ENCODE measurements at places on chromosomes 16 and 17.

- no peak for DNase-seq
Observed at GRCh38 chr17:75757086-75757681, 7.8 kb downstream of the GALK1 start.

DNA sequence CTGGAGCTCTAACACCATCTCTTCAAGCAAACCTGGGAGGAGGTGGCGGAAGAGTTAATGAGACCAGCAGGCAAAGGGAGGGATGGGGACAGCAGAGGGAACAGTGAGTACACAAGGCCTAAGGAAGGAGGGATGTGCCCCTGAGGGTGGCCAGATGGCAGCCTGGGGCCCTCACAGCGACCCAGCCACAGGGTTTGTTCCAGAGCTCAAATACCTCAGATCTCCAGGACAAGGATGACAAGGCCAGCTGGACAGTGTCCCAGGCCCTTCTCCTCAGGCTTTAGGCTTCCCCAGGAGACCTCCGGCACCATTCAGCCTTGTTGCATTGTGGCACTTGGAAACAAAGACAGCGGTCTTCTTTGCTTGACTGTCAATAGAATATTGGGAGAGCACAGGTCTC lies 14.9 kb downstream of the CDIP1 start:
- DNase-seq = no peak

DNA sequence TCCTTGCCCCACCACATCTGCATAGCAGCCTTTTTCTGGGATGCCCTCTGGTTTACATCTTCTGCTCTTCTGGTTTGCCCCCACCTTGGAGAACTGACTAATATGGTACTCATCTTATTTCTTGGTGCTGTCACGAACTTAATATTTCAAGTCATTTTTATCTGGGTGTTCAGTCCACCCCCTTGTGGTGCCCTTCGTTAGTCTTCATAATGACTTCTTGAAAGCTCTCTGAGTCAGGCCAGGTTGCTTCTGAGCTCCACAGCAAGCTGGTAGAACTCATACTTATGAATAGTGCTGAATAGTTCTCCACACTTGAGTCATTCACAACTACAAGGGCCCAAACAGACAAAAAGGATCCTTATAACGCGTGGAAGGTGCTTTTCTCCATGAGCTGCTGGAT lies 35.8 kb upstream of the TEKT3 start:
- no peak for DNase-seq

GRCh38 chr16:2497116-2497630 lies 16.6 kb upstream of the ATP6V0C start:
- no peak for DNase-seq

GRCh38 chr16:50288920-50289319 lies 22.6 kb downstream of the ADCY7 start:
- DNase-seq = no peak

- DNase-seq = no peak
Observed at GRCh38 chr16:81366316-81366932, 51.7 kb downstream of the GAN start.

DNA sequence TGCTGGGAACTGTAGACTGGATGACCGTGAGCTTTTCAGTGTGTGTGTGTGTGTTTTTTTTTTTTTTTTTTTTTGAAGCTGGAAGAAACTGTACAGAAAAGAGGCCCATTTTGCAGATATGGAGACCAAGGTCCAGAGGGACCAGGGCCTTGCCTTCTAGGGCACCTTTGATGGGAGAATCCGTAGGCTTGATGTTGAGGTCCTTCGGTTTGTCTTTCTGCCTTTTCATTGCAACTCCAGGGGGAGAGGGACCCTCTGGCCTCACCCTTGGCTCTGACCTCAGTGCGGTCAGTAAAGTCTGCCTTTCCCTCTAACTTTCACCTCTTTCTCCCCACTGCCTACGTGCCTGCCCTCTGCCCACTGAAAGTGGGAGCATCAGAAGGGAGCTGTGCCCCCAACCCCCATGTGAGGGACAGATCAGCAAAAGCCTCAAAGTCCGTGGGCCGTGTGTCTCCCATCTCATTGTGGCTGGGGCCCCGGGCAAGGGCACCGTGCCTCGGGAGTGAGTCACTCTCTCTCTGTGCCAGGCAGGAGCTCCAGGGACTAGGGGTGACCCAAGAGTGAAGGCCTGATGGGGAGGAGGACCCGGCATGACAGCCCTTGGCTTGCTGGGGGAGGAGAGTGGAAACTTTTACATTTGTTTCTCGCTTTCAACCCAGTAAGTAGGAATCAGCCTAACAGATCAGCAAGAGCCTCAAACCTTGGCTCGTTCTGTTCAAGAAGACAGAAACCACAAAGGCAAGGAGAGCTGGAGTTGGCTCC lies 123.6 kb downstream of the CMIP start:
- DNase-seq = peak; percentile 70

GRCh38 chr17:28756049-28756804 lies 12.4 kb downstream of the TRAF4 start:
- no peak for DNase-seq

- DNase-seq = no peak
Observed at GRCh38 chr16:54792811-54793210, 137.9 kb upstream of the IRX5 start.

GRCh38 chr17:8693328-8693727 lies 51.3 kb downstream of the CCDC42 start:
- no peak for DNase-seq

GRCh38 chr17:1959871-1960544 lies 65.1 kb downstream of the RTN4RL1 start:
- DNase-seq = no peak

- DNase-seq = no peak
Observed at GRCh38 chr16:65121870-65122723, at the start of gene CDH11. Gene CDH11, minus strand, starts transcription at chr16:65122063. Its CDS starts 117,194 bp downstream, at chr16:65004869.

- DNase-seq = no peak
Observed at GRCh38 chr16:53925107-53925410, 221.1 kb downstream of the FTO start.

DNA sequence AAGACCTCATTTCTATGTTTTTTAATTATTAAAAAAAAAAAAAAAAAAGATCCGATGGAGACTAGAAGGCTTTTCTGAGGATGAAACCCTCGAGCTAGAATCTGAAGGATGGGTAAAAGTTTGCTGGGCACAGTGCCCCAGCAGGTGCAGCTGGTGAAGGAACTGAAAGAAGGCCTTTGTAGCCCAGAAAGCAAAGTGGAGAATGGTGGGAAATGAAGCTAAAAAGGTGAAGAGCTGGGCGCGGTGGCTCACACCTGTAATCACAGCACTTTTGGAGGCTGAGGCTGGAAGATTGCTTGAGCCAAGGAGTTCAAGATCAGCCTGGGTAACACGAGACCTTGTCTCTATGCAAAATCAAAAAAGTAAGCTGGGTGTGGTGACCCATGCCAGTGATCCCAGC lies 50.3 kb upstream of the SEC14L1 start:
- no peak for DNase-seq

GRCh38 chr16:51359141-51359955 lies 208.3 kb upstream of the SALL1 start:
- no peak for DNase-seq

DNA sequence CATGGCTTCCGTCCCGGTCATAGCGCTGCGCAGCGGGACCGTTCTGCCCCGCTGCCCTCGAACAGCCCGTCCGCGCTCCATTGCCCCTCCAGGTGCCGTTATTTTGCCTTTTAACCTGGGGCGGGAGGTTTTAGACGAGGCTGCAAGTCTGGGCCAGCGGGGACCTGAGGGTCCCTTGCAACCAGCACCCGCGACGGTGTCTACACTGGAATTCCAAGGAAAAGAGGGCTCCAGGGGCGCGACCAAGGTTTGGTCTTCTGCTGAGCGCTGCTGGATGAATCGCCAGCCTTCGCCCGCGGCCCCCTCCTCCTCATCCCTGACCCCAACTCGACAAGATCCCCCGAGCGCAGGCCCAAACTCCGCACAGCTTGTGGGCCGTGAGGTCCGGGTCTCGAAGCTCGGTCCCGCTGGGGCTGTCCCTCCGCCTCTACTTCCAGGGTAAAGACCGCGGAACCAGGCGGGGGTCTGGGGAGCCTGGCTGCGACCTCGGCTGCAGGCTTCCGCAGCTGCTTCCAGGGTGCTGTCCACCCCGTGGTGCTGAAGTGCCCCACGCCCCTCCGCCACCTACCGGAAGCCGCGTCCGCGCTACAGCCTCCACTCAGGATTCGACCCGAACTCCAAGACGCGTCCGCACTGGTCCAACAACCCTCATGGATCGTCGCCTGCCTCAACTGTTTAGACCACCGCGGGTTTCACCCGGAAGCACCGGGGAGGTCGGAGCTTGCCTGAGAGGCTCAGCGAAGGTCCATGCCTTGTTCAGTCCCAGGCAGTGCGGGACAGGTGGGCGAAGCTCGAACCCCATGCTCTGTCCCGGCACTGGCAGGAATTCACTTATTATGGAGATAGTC lies 10.1 kb upstream of the CA4 start:
- peak; percentile 76 for DNase-seq

GRCh38 chr17:53321651-53322050 lies 501.1 kb upstream of the KIF2B start:
- DNase-seq = no peak

DNA sequence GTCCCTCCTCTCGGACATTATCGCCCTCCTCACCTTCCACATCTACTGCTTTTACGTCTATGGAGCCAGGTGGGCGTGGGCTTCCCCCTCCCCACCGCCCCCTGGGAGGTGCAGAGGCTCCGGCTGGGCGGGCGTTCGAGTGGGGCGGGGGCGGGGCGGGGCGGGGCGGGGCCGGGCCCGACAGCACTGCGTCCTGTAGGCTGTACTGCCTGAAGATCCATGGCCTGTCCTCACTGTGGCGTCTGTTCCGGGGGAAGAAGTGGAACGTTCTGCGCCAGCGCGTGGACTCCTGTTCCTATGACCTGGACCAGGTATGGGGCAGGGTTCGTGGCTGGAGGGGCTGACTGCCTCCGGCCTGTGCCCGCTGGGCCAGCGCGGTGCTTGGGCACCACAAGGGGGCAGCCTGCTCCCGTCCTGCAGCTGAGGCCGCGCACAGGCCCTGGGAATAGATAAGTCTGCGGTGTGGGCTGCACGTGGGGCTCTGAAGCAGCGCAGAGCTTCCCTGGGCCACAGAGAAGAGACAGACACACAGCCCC lies 9.2 kb downstream of the PIGQ start:
- DNase-seq = peak; percentile 72

- DNase-seq = peak; percentile 61
Observed at GRCh38 chr16:27355610-27356009, 41.8 kb downstream of the IL4R start.

- DNase-seq = peak; percentile 65
Observed at GRCh38 chr17:68182940-68183551, 64.8 kb upstream of the AMZ2 start.

GRCh38 chr16:28572696-28573510 lies 19.2 kb downstream of the SGF29 start:
- no peak for DNase-seq

DNA sequence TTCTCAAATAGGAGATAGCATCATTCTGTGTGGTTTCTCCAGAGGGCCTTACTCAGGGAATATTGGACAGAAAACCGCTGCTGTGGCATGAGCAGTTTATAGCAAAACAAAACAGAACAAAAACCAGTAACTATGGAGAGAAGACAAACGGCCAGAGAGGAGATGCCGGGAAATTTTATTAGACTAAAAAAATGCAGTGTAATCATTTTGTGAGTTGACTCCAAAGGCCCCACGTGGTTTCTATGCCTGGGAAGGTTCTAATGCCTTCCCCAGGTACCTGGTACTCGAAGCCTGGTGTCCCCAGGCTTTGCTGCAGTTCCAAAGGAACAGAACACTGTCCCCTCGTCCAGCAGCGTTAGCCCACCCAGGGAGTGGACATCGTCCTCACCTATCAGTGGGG lies 12.9 kb upstream of the CACNG5 start:
- no peak for DNase-seq

DNA sequence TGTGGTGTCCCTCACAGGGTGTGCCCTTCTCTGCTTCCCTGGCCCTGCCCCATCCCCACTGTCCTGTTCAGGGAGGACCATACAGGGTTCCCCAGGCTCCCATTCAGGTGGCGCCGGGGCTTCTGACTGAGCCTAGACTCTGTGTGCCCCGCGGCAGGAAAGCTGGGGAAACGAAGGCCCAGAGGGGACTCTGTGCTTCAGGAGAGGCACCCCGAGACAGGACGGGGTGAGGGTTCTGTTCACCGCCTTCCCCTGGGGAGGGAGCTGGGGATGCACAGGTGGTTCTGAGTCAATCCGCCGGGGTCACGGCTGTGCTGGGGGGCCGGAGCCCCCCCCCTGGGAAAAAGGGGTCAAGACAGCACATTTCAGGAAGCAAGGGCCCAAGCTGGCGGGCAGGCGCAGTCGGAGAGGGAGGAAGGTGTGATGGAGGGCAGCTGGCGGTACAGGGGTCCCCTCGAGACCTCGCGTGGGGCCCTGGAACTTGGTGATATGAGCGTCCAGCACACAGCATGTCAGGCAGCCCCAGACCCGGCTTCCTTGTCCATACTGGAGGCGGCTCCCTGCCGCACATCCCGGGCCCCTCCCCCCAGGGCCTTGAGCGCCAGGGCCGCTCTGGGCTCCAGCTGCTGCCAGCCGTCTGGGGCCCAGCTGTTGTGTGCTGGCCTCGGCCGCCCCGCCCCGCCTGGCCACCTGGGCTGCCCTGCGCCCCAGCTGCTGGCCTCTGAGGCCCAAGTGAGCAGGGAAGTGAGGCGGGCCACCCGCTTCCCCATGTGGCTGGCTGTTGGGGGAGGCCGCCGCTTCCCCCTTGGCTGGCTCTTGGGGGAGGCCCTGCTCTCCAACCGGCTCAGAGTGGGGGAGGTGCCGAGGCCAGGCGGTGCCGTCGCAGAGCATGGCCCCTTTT lies 5.6 kb upstream of the NOTUM start:
- DNase-seq = no peak

- peak; percentile 88 for DNase-seq
Observed at GRCh38 chr17:68291836-68292688, 767 bp downstream of the ARSG start.

- DNase-seq = peak; percentile 24
Observed at GRCh38 chr17:49910094-49910857, 58.7 kb upstream of the DLX4 start.

- DNase-seq = no peak
Observed at GRCh38 chr17:8103549-8103948, 14.8 kb downstream of the ALOXE3 start.

Data from stimulated activated CD4-positive, alpha-beta T cell treated with anti-CD3 and anti-CD28 coated beads, Interleukin-2, amount 100 ng/mL, for 24 hours (primary cell).